HCT116 (cell line): ENCODE measurements at places on chromosomes 7 and 10. TPM values are rescaled to one million over a fixed set of nuclear protein-coding genes. Genes with fewer than 3 reads are reported as not detected.

ABCC2 gene
- total RNA-seq: 88.2 TPM

COL13A1 gene
- total RNA-seq: 5.9 TPM

PARD3 gene
- total RNA-seq: 46.3 TPM

NUTM2B gene
- 1.4 TPM for total RNA-seq

MUC12 gene
- 0.64 TPM for total RNA-seq

DNAH11 gene
- total RNA-seq: 0.39 TPM

SLC13A1 gene
- not detected for total RNA-seq

ASAH2B gene
- 10.8 TPM for total RNA-seq

FXYD4 gene
- 0.71 TPM for total RNA-seq

CD36 gene
- 0.32 TPM for total RNA-seq

PTPRZ1 gene
- 0.25 TPM for total RNA-seq

DENND2A gene
- 0.12 TPM for total RNA-seq

DKK1 gene
- 315 TPM for total RNA-seq

GRCh38 chr7:45656431-45656830 lies 82.3 kb downstream of the ADCY1 start:
- no peak for DNase-seq

- no peak for DNase-seq
Observed at GRCh38 chr7:45105588-45106188, 5.8 kb downstream of the TBRG4 start.

- DNase-seq: no peak
Observed at GRCh38 chr10:71720288-71720687, 710 bp upstream of the C10orf105 start.

DNA sequence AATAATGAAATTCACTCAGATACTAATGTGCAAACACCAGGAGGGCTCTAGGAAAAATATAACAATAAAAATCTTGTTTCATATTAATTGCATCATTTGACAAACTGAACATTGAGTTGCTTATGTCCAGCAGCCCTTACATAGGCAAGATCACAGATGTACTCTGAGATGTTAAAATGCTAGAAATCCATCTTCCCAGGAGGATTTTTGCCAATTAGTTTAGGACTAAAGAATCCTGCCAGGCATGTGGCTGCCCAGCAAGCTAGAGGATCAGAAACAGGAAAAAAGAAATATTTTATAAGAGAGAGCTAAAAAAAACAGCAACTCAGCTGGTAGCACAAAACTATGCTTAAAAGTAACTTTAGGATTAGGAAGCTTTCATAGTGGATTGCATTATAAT lies 407.8 kb downstream of the NXPH1 start:
- DNase-seq: no peak

GRCh38 chr7:15239801-15240200 lies 322.0 kb downstream of the AGMO start:
- DNase-seq: no peak

DNA sequence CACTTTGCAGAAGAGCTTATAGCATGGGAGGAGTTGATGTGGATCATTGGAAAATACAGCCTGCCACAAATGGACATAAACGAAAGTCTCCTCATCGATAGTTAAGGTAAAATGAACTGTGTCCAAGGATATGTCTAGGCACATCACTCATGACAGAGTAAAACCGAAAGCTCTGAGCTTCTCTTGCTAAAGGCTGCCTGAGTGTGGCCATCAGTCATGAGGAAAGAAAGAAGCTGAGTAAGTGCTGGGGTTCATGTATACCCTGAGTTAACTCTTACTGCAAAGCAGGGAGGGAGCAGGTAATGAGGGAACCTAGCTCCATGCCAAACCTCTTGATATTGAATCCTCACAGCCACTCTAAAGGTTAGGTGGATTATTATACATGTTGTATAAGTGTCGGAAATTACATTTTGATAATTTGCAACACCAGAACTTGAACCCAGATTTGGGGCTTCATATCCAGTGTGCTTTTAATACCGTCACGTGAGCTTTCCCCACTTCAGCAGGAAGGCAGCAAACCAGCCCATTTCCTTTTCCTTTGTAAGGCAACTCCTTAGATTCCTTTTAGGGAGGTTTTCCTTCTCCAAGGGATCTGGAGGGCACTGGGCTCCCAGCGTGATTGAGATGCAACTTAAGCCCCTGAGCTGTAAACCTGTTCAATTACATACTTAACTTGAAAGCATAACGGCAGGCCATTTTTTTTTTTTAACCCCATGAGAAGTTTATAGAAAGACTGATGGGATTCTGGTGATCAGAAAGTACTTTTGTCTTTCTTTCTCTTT lies 215.0 kb downstream of the PHF14 start:
- no peak for DNase-seq

GRCh38 chr10:128793726-128794655 lies 667.8 kb upstream of the MKI67 start:
- DNase-seq: no peak

DNA sequence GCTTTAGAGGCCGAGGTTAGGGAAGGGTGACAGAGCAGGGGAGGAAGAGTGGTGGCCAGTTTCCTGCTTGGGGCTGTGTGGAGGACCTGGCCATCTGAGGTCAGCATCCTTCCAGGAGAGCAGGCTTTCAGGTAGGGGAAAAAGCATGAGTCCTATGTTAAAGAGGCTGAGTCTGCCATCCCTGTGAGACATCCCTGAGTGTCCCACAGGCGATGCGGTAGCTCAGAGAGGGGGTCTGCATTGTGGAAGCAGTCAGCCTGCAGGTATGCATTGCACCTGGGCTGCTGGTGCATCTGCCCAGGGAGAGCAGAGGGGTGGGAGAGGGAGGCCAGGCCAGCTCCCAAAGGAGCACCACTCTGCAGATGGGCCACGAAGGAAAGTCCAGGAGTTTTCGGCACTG lies 282.1 kb upstream of the ZNF32 start:
- DNase-seq: no peak

DNA sequence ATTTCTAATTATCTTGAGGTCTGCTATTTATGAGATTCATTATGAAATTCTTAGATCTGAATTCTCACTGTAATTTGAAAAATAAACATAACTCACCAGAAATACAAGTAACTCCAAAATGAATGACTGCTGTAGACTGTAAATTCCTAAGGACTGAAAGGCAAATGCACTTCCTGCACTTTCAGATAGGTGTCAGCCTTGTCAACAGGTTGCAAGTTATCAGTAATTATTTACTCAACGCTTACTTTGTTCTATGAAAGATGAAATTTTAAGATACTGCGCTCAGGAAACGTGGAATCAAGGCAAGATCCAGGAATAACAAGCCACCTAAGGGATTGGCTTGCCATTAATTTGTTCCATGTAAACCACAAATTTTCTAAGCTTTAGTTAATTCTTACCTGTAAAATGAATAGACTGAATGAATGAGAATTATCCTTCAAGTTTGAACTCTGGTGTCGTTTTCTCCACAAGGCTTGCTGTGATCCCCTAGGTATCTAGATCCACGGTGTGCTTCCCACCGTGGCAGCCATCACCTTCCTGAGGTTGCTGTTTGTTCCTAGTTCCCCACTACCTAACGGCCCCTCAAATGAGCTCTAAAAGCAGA lies 12.6 kb downstream of the DHX32 start:
- DNase-seq: peak; percentile 59

- DNase-seq: no peak
Observed at GRCh38 chr7:47128700-47129099, 453.2 kb downstream of the TNS3 start.

DNA sequence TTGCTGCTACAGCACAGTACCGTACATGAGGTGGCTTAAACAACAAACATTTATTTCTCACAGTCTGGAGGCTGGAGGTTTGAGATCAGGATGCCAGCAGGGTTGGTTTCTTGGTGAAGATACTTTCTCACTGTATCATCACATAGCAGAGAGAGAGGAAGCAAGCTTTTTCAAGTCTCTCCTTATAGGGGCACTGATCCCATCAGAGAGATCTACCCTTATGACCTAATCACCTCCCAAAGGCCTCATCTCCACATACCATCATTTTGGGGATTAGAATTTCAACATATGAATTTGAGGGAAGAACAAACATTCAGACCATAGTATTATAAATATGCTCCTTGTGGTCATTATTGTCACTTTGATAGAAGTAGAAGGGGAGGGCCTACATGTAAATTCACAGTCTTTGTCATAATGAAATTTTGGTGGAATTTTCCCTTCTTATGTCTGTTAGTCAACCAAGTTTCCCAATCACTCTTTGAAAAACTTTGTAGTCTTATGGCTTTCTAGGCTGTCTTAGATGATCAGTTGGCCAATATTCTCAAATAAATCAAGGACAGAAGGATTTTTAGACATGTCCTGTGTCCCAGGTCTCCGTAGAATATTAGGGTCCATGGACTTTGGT lies 606.2 kb downstream of the LRMDA start:
- no peak for DNase-seq

- no peak for DNase-seq
Observed at GRCh38 chr10:121579656-121580055, 18.6 kb downstream of the FGFR2 start.

GRCh38 chr7:128665057-128665456 lies 7.0 kb upstream of the GARIN1A start:
- no peak for DNase-seq

GRCh38 chr10:106450966-106451365 lies 713.5 kb downstream of the SORCS1 start:
- DNase-seq: no peak

DNA sequence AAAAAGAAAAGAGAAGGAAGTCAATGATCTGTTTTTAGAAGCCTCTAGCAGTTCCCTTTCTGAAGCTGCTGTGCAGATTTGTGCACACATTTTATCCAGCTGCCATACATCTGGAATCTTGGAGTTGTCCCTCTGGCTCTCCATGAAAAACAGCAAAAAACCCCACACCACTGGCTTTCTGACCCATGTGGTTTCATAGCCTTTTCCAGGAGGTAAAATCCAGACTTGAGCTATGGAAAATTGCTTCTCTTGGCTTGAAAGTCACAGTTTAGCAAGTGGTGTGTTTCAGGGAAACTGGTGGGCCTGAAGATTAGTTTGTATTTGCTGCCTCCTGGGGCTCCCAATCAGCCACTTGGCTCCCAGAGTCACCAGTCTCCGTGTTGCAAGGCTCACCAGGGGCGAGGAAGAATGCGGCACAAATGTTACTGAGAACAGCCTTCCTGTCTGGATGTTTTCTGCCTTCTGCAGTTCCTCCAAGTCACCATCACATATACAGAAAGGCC lies 50.1 kb upstream of the ADRB1 start:
- DNase-seq: no peak

GRCh38 chr10:71931295-71931694 lies 32.9 kb upstream of the CHST3 start:
- DNase-seq: no peak

DNA sequence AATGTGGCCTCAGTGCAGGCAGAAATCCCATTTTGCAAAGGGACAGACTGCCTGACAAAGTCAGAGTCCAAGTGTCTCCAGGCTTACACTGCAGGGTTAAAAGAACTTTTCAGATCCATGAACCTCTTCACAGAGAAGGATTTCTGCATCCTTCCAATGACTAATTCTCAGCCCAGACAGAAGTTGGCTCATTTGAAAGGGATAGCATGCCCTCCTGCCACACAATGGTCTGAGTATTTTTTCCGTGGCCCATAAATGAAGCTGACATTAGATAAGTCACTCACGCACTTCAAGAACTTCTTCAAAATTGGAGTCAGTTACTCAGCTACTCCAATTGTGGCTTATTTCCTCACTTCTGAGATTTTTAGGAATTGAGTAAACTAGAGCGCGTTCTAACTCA lies 170.2 kb downstream of the PLXNA4 start:
- DNase-seq: no peak

DNA sequence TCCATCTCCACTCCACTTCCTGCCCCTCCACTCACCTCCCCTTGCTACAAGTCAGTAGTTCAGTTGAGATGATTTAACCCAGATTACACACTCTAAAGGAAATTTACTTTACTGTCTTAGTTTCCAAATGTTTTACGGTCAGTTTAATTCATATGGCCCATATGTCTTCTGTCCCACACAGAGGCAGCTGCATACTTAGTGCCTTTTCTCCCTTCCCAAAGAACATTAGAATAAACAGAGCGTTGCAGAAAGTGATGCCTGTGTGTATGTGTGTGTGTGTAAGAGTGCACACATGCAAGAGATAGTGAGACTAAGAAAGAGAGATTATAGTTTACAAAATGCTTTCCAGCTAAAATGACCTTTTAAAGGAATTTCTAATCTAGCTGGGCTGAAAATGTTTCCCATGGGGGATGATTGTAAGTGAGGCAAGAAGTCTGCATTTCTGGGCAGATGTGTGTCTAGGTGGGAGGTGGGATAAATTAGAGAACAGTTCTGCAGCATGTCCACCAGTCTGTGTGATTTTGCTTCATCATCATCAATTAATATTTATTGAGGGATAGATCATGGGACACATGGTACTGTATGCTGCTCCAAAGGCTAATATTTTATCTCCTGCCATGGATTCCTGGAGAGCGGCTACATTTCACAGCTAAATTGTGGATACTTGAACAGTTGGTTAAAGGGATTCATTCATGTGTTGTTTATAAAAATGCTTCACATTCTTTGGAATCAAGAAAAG lies 81.5 kb downstream of the NXPH1 start:
- DNase-seq: no peak

- DNase-seq: no peak
Observed at GRCh38 chr7:132764762-132765161, 188.5 kb upstream of the PLXNA4 start.

GRCh38 chr10:110754375-110755105 lies 110.4 kb downstream of the RBM20 start:
- DNase-seq: no peak

DNA sequence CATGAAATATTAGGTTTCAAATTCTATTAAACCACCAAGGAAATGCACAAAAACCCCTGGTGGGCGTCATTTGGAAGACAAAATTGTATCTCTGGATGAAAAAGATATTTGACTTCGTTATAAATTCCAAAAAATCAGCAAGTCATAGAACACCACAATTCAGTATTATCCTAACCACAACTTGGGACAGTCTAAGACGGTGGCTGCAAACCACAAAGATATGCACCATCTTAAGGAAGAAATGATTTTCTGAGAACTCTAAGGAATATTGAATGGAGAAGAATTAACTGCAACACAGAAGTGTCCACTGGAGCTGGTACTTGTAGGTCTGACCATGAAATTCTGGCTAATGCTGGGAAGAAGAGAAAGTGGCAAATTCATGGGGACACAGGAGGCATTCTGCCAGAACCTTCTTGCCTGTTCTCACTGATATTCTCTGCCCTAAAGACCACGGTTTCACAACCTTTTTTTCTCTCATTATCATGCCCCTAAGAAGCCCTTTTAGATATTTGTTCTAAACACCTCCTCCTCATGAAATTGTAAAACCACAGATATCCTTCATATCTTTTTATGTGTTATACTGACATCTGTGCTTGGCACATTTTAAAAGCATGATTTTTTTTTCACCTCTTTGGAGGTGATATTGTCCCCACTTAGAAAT lies 92.9 kb downstream of the SFMBT2 start:
- DNase-seq: no peak

DNA sequence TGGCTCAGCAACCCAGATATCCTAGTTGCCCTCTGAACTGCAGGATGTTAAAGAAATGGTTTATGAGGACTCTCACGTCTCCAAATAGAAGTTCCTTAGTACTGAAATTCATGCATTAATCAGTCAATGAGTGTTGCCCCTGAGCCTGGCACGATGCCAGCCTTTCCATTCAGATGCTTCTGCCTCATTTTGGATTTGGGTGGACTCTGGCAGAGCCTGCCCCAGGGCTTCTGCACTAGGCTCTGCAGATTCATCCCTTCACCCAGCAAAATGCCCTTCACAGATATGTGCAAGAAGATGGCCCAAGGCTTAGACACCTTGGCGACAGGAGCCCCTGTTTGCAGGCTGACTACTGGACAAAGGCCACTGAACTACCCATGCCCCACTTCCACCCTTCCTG lies 747.8 kb downstream of the GRID1 start:
- no peak for DNase-seq
